NCI-H748 treated with DMSO at 0.1 percent for 48 hours (cell line): ENCODE measurements at places on chromosomes 11 and 22.

GRCh38 chr11:61555978-61556377 is 24.9 kb downstream of the SYT7 start:
- no peak for DNase-seq

DNA sequence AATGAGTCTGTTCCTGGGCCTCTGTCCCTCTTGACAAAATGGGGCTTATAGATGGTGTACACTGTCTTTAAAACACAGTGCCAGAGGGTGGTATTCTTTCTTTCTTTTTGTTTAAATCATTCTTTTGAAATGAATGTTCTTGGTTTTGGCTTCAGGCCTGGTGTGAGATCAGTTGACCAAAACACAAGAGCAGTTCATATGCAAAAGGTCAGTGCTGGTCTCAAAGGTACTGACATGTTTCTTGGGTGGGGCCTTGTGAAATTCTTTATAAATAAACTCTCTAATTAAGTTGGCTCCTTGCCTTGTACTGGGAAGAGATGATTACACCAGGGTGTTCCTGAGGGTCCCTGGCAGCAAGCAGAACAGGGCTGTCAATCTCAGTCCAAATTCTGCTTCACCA is 110.0 kb downstream of the FBXO7 start:
- no peak for DNase-seq

DNA sequence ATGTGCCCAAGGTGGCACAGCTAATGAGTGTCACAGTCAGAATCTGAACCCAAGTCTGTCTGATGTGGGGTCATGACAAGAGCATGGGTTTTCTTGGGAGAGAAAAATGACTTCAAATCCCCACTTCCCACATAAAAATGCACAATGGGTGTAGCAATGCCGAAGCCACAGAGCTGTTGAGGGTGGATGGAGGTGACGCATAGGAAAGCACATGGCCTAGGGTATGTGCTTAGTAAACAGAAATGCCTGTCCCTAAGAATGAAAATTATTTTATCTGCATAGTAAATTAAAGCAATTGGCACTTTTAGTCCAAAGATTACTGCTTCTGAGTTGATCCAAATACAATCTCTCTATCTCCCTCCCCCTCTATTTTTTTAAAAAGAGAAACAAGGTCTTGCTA is 10.9 kb downstream of the MICAL3 start:
- DNase-seq = no peak

- DNase-seq = peak; percentile 42
These were observed 2.2 kb downstream of the RFPL2 start for GRCh38 chr22:32202539-32203180.

DNA sequence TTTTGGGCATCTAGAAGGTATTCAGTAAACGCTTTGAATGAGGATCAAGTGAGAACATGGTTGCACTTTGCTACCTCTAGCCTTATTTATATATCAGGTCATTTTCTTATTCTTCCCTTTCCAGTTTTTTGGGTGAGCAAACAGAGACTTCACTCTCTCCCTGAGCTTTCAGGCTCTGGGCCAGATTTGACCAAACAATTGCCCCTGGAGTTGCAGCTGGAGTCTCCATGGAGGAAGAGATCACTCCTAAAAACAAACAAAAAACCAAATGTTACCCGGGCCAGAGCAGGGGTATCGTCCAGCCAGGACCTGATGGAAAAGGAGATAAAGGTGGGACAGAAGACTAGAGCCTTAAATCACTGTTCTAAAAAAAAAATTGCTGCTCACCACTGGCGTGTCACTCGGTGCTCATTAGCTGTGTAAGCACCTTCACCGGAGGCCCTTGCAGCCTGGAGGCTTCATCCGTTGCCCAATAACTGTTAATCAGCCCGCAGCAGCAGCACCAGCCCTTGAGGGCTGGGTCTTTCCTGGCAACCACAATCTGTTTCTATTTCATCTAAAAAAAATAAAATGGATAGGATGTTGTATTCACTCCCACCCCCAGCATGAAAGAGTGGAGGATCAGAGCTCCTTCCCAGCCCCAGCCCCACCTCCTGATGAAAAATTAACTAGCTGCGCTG is 125.0 kb downstream of the PKNOX2 start:
- DNase-seq = no peak

- DNase-seq = no peak
These were observed 51.7 kb upstream of the BID start for GRCh38 chr22:17825876-17826550.

DNA sequence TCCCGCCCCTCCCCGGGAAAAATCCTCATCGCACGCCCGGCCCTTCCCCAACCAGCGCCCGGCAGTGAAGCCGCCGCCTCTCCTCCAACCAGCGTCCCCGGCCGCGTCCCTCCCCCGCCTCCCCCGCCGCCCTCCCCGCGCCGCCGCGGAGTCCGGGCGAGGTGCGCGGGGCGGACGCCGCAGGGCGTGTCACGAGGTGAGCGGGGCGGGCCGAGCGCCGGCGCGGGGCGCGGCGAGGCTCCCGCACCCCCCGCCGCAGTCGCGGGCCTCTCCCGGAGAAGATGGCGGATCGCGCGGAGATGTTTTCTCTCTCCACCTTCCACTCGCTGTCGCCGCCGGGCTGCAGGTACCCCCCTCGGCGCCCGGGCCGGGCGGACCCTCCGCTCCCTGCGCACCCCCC is at the start of gene MAPK8IP2:
Gene MAPK8IP2 (plus strand): TSS at position 256 of the 400 bp plus-strand sequence. CDS start 26 bp downstream, at position 282.
- peak; percentile 25 for DNase-seq

- no peak for DNase-seq
These were observed 1984.1 kb upstream of the RAG2 start for GRCh38 chr11:38582151-38582550.

- DNase-seq = no peak
These were observed 5.6 kb upstream of the PYGM start for GRCh38 chr11:64765291-64765850.

GRCh38 chr11:82871646-82872045 is 28.6 kb downstream of the PRCP start:
- no peak for DNase-seq
